ENCODE measurements at places on chromosomes 6 and 20. TPM values are rescaled to one million over a fixed set of nuclear protein-coding genes. Genes with fewer than 3 reads are reported as not detected.

SLC22A16 gene
- not detected for total RNA-seq

NOX3 gene
- not detected for total RNA-seq

PTK6 gene
- 2.4 TPM for total RNA-seq

MOCS1 gene
- 1.3 TPM for total RNA-seq

ARMH2 gene
- not detected for total RNA-seq

BMP2 gene
- 0.57 TPM for total RNA-seq

C4B gene
- total RNA-seq: 0.56 TPM

WFDC12 gene
- total RNA-seq: not detected

TFEB gene
- total RNA-seq: 5.9 TPM

BHLHE23 gene
- total RNA-seq: not detected

SIRPA gene
- 29.6 TPM for total RNA-seq

CAGE1 gene
- not detected for total RNA-seq

PPP1R3G gene
- total RNA-seq: 1.6 TPM

TBC1D7 gene
- 33.6 TPM for total RNA-seq

DCDC2 gene
- 3.0 TPM for total RNA-seq

ECI2 gene
- total RNA-seq: 74.3 TPM

COL20A1 gene
- total RNA-seq: 1.3 TPM

C6orf52 gene
- total RNA-seq: 1.7 TPM

SPO11 gene
- not detected for total RNA-seq

LAMA2 gene
- 0.38 TPM for total RNA-seq

AVP gene
- total RNA-seq: not detected

RSPO3 gene
- 122 TPM for total RNA-seq

LHFPL5 gene
- total RNA-seq: not detected

SLC25A27 gene
- 0.09 TPM for total RNA-seq

FAM229B gene
- total RNA-seq: 9.3 TPM

BPIFA1 gene
- not detected for total RNA-seq

DAAM2 gene
- total RNA-seq: not detected

ISM1 gene
- total RNA-seq: 0.42 TPM

SLC26A8 gene
- not detected for total RNA-seq

SLC52A3 gene
- total RNA-seq: 0.92 TPM

CASS4 gene
- total RNA-seq: 0.09 TPM

PHF20 gene
- total RNA-seq: 31.0 TPM

LIN28B gene
- total RNA-seq: 1.8 TPM

C6orf132 gene
- 1.7 TPM for total RNA-seq

RPS10 gene
- 2,057 TPM for total RNA-seq

FRK gene
- total RNA-seq: 1.4 TPM

VGLL2 gene
- total RNA-seq: not detected

NPEPL1 gene
- total RNA-seq: 29.9 TPM

All from A549 treated with CpdA at 1 μM for 4 hours (cell line).